ENCODE measurements at places on chromosomes 5 and 9.
A peak's percentile ranks its signal among the peaks of the same experiment; 100 is the strongest.

- DNase-seq, result no peak
Observed at GRCh38 chr5:172791286-172791685, 20.3 kb upstream of the DUSP1 start.

- DNase-seq, result no peak
Observed at GRCh38 chr5:103774721-103775120, 212.1 kb upstream of the NUDT12 start.

DNA sequence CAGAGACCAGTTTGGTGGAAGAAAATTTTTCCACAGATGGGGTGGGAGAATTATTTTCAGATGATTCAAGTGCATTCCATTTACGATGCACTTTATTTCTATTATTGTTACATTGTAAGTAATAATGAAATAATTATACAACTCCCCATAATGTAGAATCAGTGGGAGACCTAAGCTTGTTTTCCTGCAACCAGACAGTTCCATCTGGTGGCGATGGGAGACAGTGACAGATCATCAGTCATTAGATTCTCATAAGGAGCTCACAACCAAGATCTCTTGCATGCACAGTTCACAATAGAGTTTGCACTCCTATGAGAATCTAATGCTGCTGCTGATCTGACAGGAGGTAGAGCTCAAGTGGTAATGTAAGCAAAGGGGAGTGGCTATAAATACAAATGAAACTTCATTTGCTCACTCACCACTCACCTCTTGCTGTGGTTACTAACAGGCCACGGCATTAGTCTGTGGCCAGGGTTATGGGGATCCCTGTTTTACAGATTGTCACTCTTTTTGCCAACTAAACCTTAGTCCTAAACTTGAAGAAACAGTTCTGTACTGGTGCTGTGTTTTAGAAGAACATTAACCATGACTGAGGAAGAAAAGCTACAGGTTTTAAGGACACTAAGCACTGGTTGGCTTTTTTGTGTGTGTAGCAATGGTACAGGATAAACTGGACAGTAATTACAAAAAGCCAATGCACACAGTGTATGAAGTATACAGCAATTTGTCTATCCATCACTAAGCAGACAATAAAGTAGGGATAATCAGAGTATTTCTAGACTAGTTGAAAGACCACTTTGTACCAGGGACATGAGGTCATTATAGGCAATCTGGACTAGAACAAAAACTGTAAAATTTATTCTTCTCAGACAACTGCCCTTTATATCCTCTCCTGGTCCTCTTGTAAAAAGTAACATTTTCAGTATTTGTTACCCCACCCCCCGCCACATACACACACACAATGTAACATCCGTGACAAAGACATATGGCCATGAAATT, 9.9 kb downstream of the TMEM232 start:
- DNase-seq, result no peak

DNA sequence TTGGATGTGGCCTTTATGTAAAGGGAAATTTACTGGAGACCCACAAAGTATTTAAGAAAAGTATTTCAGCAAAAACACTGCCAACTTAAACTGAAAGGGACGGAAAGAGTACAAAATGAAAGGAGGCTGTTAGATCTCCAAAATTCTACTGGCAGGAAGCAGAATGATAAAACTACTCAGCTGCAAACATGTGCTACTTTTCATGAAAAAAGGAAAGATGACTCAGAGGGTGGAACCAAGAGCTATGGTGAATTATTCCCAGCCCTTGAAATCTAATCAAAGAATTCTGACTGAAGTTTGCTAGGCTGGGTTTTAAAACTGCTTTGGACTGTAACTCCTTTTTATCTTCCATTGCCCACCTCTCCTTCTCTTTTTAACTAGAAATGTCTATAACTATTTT, 58.6 kb upstream of the ZBED3 start:
- DNase-seq, result no peak

DNA sequence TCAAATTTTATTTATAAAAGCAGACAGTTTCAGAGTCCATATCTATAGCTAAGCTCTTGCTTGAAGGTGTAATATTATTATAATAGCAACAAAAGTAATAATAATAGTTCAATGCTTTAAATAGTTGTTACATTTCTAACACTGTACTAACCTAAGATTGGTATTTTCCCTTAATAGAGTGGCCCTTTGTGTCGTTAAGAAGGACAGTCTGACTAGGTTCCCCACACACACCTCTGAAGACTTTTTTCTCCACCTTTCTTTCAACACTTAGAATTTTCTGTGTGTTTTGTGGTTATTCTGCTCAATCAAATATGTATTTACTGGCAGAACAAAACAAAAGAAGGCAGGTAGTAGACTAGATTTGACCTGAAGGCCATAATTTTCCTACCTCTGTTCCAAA, 223.2 kb upstream of the ACO1 start:
- DNase-seq, result no peak

GRCh38 chr9:107883496-107884124, 394.0 kb upstream of the KLF4 start:
- DNase-seq, result no peak

GRCh38 chr5:76471406-76471805, 68.3 kb downstream of the IQGAP2 start:
- no peak for DNase-seq

- DNase-seq, result no peak
Observed at GRCh38 chr5:174636094-174636493, 88.3 kb upstream of the MSX2 start.

GRCh38 chr9:126708178-126708577, 94.5 kb downstream of the LMX1B start:
- no peak for DNase-seq

GRCh38 chr5:159179529-159180305, 29.6 kb downstream of the RNF145 start:
- DNase-seq, result no peak

- DNase-seq, result no peak
Observed at GRCh38 chr5:167968837-167969236, 322.6 kb upstream of the WWC1 start.

GRCh38 chr9:106066940-106067524, 372.7 kb downstream of the TMEM38B start:
- no peak for DNase-seq

- DNase-seq, result no peak
Observed at GRCh38 chr9:137959641-137960411, 82.2 kb downstream of the CACNA1B start.

DNA sequence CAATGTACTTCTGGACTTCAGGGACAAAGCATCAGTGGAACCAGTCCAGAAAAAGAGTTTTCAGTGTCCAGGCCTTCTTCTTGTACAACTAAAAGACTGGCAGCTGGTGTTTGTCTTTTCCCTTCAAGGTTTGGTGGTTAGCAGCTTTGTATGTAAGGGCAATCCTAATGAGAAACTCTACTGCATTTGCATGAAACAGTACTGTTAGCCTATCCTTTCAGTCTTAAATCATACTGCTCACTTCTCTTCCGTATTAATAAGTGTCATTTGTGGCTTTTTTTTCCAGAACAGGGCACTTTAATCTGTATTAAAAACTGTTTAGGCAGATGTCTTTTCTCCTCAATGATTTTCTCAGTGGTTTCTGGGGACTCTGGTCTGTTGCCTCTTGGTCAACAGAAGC, 48.9 kb downstream of the FAM174A start:
- DNase-seq, result no peak

DNA sequence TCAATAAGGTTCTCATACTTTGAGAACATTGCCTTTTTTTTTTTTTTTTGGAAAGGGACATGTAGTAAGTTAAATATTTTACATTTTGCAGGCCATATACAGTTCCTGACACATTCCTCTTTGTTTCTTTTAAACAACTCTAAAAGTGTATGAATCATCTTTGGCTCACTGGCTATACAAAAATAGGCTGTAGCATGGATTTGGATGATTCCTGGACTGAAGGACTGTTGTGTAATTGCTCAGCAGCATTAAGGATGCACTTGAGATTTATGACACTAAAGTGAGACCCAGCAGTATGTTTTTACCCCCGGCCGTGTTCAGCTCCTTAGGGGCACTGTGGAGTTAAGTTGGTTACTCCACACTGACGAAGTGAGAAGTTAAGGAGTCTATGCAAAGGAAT, 41.3 kb downstream of the VPS13A start:
- DNase-seq, result no peak

DNA sequence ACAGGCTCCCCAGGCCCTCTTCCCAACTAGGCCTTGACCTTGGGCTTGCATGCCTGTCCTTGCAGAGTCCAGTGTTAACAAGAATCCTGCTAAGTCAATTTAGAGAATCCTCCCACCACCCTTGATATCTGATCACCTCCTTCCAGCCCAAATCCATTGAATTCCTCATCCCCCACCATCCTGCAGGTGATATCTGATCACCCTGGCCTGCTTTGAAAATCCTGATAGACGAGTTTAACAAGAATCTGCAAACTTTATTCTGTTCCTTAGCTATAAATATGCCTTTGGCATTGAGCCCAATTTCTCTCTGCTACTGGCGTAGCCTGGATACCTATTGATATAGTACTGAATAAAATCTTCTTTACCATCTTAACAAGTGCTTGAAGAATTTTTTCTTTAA, 125.5 kb downstream of the DIRAS2 start:
- DNase-seq, result no peak

- no peak for DNase-seq
Observed at GRCh38 chr9:4196376-4196775, 103.5 kb downstream of the GLIS3 start.

GRCh38 chr5:111227801-111228200, 3.6 kb downstream of the CAMK4 start:
- no peak for DNase-seq

- no peak for DNase-seq
Observed at GRCh38 chr5:79256563-79256962, 20.6 kb downstream of the JMY start.

- no peak for DNase-seq
Observed at GRCh38 chr5:142756576-142756975, 13.6 kb upstream of the ARHGAP26 start.

- no peak for DNase-seq
Observed at GRCh38 chr5:156314416-156314815, 12.5 kb upstream of the SGCD start.

DNA sequence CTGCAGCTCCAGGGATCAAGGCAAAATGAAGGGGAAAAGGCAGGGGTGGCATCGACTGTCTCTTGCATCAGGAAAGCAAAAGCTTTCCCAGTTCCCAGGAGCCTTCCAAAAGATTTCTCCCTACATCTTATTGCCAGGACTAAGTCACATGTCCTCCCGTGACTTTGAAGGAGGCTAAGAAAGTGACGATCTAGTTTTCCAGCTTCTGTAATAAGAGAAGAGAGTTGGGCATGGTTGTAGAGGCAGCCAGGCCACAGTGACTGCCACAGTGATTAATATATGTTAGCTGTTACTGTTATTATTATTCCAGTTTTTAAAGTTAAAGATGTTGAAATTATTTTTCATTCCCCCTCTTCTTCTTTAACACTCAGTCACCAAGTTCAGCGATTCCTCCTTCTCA, 77.1 kb downstream of the RMI1 start:
- DNase-seq, result no peak

- peak; percentile 64 for DNase-seq
Observed at GRCh38 chr9:127754099-127755060, 19.3 kb upstream of the TOR2A start.

DNA sequence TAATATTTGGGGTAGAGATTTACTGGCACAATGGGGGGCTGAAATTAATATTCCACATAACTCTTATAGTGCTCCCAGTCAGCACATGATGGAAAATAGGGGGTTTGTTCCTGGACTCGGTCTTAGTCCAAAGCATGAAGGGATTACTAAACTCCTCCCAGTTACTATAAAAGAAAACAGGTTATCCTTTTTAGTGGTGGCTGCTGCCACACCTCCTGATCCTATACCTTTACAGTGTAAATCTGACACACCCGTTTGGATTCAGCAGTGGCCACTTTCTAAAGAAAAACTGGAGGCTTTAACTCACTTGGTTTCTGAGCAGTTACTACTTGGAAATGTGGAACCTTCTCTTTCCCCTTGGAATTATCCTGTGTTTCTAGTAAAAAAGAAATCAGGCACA, 572.9 kb upstream of the PTGER4 start:
- no peak for DNase-seq

GRCh38 chr5:81006947-81007636, 46.9 kb downstream of the RASGRF2 start:
- DNase-seq, result no peak

GRCh38 chr9:127801955-127802575, 617 bp upstream of the FPGS start:
- no peak for DNase-seq

GRCh38 chr9:106941916-106942315, 79.0 kb downstream of the ZNF462 start:
- DNase-seq, result no peak

DNA sequence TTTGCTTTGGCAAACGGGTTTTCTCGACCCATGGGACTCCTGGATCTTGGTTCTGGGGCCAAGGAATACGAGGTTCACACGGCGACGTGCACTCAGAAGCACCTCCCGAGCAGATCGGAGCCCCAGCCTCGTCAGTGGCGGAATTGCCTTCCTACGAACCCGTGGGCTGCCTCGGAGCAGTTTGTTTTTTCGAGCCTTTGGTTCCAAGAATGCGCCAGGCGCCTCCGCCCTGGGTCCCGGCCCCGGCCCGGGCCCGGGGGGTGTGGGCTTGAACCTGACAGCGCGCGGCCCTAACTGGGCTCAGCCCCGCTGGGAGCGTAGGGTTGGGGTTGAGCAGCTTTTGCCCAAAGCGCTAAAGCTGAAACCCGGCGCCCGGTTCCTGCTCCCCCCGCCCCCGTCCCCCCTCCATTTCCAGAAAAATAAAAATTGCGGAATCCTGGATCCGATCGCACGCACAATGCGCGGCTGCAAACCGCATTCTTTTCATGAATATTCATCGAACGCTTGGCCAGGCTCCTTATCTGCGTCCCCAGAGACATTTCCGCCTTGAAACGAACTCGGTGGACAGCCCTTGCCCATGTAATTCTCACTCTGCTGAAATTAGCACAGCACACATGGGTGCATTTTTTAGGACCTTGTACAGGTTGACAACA, 1.0 kb downstream of the BASP1 start:
- no peak for DNase-seq

Data from NCI-H1930 (cell line).